T-helper 22 cell (primary cell): ENCODE measurements at places on chromosomes 3 and 15.
A peak's percentile ranks its signal among the peaks of the same experiment; 100 is the strongest.

DNA sequence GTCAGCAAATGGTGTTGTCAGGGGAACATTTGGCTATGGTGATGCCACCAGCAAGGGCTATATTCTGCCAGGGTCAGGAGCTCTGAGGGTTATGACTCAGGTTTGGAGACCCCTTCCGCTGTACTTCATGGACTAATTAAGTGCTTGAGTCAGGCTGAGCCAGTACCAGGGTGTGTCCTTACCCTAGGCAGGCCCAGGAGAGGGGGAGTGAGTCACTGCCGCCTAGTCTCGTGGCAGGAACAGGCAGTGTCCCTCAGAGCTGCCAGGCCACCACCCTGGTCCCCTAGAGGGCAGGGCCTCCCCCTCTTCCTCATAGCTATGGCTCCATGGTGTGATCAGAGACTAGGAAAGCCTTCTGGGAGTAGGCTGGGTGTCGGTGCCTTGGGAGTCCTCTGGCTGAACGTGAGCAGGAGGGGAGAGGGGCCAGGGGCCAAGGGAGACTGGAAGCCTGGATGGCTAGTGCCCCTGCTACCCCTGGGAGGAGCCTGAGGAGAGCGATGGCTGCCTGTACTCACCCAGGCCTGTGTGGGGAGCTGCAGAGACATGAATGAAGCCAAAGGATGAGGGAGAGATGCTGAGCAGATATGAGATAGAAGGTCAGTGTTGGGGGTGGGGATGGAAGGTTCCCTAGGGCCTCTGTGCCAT is 10.6 kb downstream of the MAPKAPK3 start:
- no peak for DNase-seq

DNA sequence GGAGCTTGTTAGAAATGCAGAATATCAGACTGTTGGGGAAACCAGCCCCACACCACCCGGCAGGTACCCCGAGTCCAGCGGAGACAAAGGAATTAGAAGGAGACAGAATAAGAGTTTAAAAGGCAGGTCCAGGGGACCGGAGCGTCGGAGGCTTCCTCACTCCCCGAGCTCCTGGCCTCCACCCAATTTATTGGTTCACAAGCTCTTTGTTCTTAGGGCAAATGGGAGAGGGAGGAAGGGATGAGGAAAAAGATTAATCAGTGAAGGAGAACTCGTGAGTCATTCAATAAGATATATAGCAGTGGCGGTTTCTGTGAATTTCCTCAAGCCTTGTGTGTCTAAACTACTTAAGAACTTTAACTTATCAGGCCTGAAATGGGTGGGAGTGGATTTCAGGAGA is 32.1 kb upstream of the WDR72 start:
- DNase-seq: no peak

GRCh38 chr15:70244978-70245542 is 147.3 kb upstream of the TLE3 start:
- no peak for DNase-seq

- DNase-seq: no peak
These were observed 35.5 kb upstream of the ATP1B3 start for GRCh38 chr3:141840737-141841544.

DNA sequence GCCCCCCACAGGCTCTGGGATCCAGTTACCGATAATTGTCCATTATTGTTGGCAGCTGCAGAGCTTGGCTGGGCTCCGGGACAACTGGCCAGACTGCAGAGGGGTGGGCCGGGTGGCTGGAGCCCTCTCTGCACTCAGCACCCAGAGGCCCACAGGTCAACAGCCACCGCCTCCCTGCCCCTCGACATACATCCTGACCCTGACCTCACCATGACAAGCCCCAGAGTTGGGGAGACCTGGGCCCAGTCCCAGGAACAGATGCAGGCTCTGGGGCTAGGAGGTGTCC is 22.4 kb downstream of the PTH1R start:
- DNase-seq: no peak

GRCh38 chr3:160870327-160870726 is 114.3 kb downstream of the PPM1L start:
- DNase-seq: no peak

GRCh38 chr15:55791551-55792400 is 48.8 kb upstream of the PRTG start:
- no peak for DNase-seq

DNA sequence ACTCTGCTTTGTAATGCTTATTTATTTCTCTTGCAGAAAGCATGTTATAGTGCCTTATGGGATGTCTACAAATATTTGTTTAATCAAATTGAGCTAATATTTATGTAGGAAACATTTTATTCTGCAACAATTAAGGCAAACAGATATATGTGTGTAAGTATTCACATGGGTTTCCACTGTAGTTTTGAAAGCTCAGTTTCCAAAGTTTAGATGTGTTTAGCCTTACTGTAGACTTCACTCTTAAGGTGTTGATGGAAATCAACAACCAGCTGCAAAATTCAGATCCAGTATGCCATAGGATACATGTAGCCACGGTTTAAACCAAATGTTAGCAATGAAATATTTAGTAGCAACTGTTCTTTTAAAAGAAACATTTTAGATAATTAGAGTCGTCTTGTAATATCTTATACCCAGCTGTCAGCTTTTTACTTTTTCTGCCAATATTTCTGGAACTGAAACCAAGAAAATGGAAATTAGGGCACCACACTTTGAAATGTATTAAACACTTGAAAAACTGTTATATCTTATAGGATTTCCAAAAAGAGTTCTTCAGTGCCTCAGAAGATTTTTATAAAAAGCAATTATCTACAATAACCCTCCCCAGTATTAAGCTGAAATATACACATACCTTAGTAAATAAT is 18.5 kb downstream of the PIK3CA start:
- no peak for DNase-seq

DNA sequence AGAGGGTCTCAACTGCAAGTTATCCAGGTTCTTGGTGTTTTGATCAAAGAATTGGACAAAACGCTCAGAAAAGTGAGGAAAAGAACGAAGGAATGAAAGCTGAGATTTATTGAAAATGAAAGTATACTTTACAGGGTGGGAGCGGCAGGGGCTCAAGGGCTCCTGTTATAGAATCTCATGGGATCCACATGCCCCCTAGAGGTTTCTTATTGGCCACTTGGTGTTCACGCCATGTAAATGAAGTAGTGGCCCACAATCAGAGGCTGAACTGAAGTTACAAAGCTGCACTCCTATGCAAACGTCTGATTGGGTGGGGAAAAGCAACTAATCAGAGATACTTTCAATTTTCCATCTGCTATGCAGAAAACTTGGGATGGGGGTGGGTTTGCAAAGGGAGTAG is 216.7 kb downstream of the PTPRG start:
- no peak for DNase-seq

DNA sequence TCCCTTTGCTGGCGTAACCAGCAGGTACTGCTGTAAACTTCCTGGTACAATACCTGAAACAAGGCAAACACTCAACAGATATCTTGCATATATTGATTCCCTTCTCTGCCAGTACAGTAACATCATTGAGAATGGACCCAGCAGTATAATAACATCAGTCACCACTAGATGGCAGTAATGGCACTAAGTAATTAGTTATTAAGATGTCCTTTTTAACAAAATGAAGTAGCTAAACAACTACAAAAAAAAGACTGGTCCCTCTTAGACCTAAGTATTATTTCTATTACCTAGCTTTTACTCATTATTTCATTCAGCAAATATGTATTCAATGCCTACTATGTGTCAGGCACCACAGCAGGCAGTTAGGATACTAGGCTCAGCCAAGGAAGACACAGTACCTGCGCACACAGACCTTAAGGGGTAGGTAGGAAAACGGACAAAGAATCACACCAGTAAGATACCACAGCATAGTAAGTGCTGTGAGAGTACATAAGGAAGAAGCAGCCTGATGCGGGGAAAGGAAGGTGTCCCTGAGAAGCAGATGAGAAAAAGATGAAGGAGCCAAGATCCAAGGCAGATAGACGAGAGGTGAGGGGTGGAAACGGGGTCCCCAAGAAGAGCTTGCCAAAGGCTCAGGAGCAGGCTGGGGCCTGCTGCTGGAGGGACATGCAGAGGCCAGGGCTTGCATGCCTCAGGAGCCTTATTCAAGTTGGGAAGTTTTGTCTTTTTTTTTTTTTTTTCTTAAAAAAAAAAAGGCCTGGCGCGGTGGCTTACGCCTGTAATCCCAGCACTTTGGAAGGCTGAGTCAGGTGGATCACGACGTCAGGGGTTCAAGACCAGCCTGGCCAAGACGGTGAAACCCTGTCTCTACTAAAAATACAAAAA is 102.7 kb upstream of the CHD2 start:
- no peak for DNase-seq

DNA sequence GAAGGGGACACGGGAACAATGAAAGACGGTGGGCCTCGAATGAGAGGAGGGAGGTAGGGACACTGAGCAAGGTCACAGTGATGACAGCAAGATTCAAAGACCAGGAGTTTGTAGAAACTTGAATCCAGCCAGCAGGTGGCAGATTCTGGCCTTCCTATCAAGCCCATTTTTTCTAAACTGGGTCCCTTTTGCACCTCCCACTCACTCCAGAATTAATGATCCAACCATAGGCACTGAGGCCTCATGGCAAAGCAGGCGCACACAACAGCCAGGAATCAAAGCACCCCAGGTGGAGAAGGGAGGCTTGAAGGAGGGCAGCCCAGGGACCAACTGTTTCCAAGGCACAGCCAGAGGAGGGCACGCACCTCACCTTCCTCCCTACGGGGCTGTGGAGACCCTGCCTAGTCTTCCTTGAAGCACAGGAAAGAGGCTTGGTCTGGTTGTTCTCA is 90.2 kb downstream of the ANP32A start:
- no peak for DNase-seq

- peak; percentile 87 for DNase-seq
These were observed 976 bp upstream of the NUP210 start for GRCh38 chr3:13420831-13421765.

GRCh38 chr15:70048578-70049514 is 48.9 kb downstream of the TLE3 start:
- DNase-seq: no peak

DNA sequence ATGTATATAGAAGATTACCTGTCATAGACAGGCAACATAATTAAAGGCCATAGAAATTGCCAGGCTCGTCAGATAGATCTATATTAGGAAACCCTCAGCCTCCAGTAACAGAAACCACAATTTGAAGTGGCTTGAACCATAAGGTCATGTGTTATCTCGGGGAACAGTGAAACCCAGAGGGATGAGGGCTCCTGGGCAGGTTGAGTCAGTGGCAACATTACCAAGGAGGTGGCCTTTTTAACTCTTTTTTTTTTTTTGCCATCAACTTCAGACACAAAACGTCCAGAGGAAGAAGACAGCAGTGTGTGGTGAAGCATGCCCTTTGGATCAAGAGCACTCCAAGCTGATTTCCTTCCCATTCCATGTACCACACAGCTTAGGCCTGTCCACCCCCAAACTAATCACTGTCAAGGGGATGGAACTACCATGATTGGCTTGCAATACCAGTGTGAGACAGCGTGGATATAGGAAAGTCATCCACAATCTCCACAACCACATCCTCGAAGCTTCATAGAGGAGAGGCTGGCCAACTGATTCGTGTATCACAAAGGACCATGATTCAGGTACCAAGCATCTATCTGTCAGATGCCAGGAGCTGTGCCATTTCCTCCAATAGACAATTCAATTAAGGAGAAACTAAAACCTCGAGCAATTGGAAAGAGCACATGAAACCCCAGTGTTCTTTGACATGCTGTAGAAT is 999 bp upstream of the KIF7 start:
- no peak for DNase-seq

- DNase-seq: no peak
These were observed 56.6 kb downstream of the P3H2 start for GRCh38 chr3:190064112-190064511.

DNA sequence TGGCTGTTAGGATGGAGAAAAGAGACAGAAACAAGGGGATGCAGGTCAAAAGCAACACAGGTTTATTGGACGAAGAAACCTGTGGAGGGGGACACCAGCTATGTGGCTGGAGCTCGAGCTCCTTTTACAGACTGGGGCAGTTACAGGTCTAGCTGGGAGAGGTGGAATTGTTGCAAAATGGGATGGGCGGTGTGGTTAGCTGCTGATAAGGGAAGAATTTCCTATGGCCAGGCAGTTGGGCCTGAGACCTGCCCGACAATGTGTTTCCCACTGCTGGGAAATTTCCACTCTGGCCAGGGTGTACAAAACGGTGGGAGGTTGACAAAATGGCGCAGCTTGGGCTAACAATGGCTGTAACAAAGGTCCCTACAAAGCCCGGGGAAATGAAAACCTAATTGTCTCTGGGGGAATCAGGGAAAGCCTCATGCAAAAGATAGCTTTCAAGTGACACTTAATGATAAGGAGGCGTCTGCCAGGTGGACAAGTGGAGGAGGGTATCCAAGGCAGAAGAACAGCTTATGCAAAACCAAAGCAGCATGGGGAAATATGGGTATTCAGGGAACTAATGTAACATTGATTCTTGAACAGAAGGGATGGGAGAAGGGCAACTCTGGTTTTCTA is 137.4 kb upstream of the SGO1 start:
- DNase-seq: no peak

GRCh38 chr15:32148833-32149555 is 118.7 kb downstream of the CHRNA7 start:
- DNase-seq: no peak

- DNase-seq: no peak
These were observed 71.2 kb downstream of the TNFAIP8L3 start for GRCh38 chr15:51023499-51023898.

GRCh38 chr3:124260206-124260915 is 268.4 kb upstream of the ROPN1 start:
- DNase-seq: no peak

GRCh38 chr3:188241883-188242282 is 87.9 kb downstream of the LPP start:
- no peak for DNase-seq

DNA sequence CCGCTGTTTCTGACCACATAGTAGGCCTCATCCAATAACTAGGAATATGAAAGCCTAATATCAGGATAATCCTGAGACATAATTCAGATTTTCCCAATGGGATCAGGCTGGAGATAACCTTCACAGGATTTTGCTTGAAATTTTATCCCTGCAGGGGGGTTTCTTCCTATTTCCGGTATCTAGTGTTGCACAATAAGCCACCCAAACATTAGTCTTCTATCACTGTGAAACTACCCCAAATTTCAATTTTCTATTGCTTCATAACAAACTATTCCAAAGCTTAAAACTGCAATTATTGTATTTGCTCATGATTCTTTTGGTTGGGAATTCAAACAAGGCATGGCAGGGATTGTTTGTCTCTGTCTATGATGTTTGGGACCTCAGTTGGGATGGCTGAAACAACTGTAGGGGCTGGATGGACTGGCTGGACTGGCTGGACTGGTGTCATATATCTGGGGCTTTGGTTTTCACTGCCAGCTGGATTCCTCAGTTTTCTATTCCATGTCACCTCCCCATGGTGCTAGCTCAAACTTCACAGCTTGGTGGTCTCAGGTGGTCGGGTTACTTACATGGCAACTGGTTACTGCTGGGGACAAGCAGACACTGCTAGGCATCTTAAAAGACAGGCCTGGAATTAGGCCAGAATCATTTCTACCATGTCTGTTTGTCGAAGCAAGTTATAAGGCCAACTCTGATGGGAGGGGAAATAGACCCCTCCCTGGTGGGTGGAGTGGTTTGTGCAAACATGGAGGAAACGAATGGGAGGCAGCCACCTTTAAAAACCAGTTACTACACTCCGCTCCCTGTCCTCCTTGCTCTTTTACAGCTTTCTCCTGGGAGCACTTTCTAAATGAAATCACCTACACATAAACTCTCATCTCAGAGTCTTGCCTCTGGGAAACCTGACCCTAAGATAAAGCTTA is 88.2 kb upstream of the STT3B start:
- no peak for DNase-seq

- DNase-seq: no peak
These were observed 117.7 kb downstream of the FOXB1 start for GRCh38 chr15:60121845-60122244.

GRCh38 chr3:194257151-194257621 is 93.9 kb downstream of the CPN2 start:
- DNase-seq: no peak
